ENCODE measurements at places on chromosomes 1 and 21.

DNA sequence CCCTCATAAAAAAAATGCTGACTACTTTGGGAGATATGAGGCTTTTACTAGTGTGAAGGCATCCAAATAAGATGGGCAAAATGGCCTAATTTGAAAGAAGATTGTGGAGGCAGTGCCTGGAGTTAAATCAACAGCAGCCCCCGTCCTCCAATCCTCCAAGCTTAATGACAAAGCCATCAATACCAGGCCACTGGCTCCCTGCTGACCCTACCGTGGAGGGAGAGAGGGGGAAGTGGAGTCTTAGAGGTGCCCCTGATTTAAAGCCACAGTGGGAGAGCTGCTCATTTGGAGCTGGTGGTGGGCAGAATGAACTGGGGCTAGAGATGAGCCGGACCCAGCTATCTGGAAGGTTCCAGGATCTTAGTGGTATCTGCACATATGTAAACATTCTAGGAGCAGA, 24.3 kb upstream of the KNCN start:
- DNase-seq, result no peak

DNA sequence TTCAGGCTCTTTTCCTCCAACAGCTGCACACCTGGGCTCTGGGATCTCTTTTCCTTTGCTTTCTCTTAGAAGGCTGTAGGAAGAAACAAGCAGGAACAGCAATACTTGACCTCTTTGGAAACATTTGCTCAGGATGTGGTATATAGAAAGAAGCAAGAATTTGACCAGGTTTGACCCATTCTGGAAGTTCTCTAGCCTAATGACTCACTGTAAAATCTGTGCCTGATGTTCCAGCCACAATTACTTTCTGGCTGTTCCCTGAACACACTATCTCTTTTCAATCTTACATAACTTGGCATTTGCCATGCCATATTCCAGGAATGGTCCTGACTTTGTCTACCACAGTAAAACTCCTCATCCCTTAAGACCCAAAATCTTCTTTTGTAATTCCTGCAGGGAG, 419.9 kb upstream of the DAB1 start:
- no peak for DNase-seq

GRCh38 chr1:186511761-186512637, 51.1 kb upstream of the PDC start:
- no peak for DNase-seq

GRCh38 chr21:41817228-41817627, 50.4 kb upstream of the RIPK4 start:
- no peak for DNase-seq

GRCh38 chr1:156119503-156120209, 5.1 kb downstream of the LMNA start:
- DNase-seq, result no peak
